Neural crest cell (in vitro differentiated cells): ENCODE measurements at places on chromosomes 6 and 20.

GRCh38 chr6:134446896-134447295 lies 129.0 kb upstream of the SGK1 start:
- no peak for DNase-seq

DNA sequence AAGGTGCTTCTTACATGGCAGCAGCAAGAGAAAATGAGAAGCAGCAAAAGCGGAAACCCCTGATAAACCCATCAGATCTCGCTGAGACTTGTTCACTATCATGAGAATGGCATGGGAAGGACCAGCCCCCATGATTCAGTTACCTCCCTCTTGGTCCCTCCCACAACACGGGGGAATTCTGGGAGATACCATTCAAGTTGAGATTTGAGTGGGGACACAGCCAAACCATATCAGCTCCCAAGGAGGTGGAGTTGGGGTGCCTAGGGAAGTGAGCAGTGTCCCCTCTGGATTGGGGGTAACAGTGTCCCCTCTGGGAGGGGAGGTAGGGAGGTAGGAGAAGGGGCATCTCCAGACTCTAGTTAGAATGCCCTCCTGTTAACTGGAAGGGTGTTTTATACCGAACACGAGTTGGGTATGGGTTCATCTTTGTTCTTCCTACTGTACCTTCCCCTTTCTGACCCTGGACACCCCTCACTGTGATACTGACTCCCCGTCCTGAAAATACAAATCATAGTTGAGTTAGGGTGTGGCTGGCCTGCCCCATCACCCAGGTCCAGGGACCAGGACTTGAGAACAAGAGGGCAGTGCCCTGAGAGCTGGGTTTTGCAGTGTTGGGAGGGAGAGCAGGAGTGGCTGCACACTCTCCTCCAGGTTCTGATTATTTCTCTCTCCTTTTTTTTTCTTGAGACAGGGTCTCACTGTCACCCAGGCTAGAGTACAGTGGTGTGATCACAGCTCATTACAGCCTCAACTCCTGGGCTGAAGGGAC lies 62.0 kb downstream of the EFCAB8 start:
- no peak for DNase-seq

DNA sequence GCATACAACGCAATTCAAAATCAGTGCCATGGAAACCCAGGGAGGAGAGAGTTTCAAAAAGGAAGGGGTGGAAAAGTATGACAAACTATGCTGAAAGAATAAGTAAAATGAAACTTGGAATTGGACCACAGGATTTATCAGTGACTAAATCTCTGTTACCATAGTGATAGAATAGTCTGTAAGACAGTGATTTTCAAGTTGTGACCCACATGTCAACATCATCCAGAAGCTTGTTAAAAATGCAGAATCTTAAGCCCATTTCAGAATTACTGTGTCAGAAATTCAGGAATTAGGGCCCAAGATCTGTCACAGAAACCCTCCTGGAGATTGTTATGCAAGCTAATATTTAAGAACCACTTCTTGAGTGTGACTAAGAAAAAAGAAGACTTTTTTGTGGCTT lies 417.7 kb upstream of the JAG1 start:
- no peak for DNase-seq

GRCh38 chr6:140059947-140060346 lies 685.5 kb upstream of the CITED2 start:
- no peak for DNase-seq

DNA sequence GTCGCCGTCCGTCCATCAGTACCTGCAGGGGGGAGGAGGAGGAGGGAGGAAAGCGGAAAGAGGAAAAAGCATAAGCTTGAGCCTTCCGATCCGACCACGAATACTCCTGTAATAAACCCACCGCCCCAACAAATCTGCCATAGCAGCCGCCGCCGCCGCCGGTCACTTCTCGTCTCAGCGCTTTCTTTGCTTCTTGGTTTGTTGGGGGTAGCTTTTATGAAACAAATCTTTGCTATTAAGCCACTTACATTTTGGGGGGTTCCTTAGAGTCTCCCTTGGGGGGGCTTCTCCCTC lies 277 bp downstream of the ADGRB3 start:
- DNase-seq: no peak

- no peak for DNase-seq
Measured at GRCh38 chr6:20115246-20115980, 96.9 kb downstream of the MBOAT1 start.
